Activated CD4-positive, alpha-beta T cell treated with anti-CD3 and anti-CD28 coated beads, Interleukin-2, amount 50 U/mL, for 4 hours (primary cell): ENCODE measurements at places on chromosomes 7 and 10.

GRCh38 chr7:3592401-3593134, 291.5 kb downstream of the SDK1 start:
- DNase-seq = no peak

DNA sequence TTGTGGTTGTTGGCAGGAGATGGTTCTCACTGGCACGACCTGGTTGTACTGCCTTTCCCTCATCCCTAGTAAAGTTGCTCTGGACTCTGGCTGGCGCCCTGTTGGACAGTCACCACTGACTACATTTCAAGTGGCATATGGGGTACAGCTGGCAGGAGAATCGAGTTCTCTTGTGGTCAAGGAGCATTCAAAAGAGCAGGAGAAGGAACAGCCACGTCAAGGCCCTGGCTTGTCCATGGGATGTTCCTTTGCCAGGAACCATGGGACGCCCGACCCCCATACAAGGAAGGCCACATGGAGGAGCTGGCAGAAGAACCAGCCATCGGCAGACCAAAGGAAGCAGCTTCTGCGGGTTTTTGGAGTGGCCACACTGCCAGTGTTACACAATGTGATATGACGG, 87.0 kb upstream of the SLC25A13 start:
- DNase-seq = no peak

GRCh38 chr10:124388823-124389612, 29.7 kb downstream of the OAT start:
- DNase-seq = peak; percentile 84

- DNase-seq = no peak
Observed at GRCh38 chr7:65230231-65230630, 143.4 kb upstream of the ZNF92 start.

GRCh38 chr7:101166909-101167644, 1.7 kb upstream of the VGF start:
- no peak for DNase-seq

DNA sequence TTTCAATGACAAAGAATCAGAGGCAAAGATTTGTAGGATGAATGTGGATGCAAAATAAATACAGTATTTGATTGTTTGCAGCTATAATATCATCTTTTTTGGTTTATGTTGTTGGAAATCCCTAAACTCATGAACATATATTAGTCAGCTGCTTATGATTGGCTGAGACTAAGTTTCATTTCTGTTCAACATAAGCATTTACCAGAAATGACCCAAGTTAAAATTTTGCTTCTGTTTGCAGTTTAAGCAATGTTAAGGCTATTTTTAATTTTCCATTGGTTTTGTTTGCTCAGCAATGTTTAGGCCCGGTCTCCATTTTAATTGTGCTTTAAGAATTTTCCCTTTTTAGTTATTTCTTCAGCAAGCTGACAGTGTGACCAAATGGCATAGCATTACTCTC, 22.0 kb downstream of the GIMAP6 start:
- no peak for DNase-seq

DNA sequence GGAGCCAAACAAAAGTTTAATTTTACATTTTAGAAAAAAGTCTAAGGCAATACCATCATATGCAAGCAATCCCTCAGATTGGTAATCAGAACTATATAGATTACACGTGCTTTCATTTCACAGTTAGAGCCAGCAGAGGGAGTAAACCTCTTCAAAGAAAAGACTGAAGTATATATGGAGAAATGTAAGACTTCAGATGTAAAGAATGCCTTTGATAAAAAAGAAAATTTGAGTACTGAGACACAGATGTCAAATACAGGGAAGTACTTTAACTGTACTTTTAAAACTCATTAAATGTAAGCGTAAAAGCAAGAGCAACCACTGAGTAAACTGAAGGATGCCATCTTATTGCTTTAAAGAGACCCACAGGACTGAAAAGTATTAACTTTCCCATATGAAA, 101.4 kb upstream of the FAM133B start:
- no peak for DNase-seq

DNA sequence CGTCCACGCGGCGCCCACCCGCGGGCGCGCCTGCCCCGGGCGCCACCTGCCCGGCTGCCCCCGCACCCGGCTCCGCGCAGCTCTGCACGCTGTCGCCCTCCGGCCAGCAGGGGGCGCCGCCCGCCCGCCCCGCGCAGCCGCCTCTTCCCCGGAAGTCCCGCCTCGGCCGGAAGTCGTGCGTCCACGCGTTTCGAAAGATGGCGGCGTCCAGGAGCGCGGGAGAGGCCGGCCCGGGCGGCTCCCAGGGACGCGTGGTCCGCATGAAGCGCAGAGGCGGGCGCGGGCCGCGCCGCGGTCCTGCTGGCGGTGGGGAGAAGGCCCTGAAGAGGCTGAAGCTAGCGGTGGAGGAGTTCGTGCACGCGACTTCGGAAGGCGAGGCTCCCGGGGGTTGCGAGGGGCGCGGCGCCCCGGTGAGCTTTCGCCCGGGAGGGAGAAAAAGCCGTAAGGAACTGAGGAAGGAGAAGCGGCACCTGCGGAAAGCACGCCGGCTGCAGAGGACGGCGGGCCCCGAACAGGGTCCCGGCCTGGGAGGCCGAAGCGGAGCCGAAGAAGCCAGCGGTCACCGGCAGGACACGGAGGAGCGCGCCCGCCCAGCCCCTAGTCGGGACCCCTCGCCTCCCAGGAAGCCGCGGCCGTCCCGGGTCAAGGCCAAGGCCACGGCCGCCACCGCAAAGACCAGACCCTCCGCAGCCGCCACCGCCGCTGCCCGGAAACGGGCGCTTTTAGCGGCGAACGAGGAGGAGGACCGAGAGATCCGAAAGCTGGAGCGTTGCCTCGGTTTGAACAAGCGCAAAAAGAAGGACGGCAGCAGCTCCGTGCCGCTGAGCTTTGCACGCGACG, at the start of gene NOM1:
NOM1 (plus strand) TSS at position 172 of the 840 bp plus-strand sequence; CDS start at position 198, 26 bp downstream.
- peak; percentile 88 for DNase-seq

DNA sequence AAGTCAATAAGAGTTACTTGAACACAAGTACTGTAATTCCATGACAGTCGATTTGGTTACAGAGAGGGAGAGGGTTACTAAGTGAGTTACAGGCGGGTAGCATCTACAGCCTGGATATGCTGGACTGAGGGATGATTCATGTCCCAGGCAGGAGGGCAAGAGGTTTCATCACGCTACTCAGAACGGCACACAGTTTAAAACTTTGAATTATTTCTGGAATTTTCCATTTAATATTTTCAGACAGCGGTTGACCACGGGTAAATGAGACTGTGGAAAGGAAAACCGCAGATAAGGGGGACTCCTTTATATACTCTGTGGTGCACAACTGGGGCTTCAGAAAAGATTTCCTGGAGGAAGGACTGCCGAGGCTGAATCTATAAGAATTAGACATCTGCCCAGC, 25.7 kb upstream of the LRRC4 start:
- no peak for DNase-seq

DNA sequence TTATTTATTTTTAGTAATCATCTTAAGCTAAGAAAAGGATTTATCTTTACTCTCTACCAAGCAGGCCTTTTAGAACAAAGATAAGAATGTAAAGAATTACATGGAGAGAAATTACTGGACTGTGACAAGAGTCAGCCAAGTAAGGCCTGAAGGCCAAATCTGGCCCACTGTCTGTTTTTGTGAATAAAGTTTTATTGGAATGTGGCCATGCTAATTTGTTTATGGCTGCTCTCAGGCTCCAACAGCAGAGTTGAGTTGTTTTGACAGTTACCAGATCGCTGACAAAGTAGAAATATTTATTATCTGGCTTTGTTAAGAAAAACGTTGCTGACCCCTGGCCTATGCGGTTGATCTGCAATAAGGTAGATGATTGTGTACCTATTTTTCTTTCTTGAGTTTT, 6.1 kb downstream of the ARID5B start:
- no peak for DNase-seq

DNA sequence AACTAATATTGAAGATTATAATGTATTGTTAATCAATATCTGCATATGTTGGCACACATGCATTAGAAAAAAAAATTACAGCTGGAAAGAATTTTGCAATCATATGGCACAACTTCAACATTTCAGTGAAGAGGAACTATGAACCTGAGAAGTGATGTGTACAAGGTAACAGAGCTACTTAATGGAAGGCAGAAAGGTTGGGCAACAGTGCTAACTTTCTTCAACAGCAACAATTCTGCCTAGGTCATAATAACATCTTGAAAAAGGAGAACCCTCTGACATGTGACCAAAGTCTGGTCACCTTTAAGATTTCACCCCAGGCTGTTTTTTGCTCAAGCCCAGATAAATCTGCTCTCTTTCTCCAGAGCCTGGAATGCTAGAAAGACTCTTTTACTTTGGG, 47.9 kb upstream of the SKAP2 start:
- DNase-seq = no peak

DNA sequence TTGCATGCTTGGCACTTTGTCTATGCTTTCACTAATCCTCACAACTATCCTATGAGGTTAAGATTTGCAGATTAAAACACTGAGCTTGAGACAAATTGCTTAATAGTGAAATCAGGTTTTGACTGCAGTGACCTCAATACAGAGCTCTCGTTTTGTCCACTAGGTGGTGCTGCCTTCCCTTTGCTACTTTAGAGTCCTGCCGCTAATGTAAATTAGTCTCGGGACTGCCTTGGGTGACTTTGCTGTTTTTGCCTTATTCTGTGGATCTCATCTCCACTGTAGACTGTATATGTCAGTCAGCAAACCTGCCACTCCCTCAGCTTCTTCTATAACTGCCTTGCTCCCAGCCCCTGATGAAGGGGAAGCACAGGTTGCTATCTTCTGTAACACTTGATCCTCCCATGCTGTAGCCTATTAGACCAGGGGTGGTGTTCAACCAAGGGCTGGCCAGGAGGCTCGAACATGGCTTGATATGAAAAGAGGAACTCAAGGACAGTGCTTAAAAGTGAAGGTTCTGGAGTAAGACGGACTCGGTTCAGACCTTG, 26.0 kb downstream of the ASB4 start:
- peak; percentile 2 for DNase-seq
